ENCODE measurements at places on chromosomes 11 and 22.

- DNase-seq, result no peak
Measured at GRCh38 chr11:35107861-35108260, 31.1 kb upstream of the CD44 start.

GRCh38 chr11:59463190-59463641, 6.5 kb downstream of the OR4D6 start:
- DNase-seq, result no peak

GRCh38 chr22:39616781-39617180, 46.2 kb downstream of the CACNA1I start:
- DNase-seq, result no peak

GRCh38 chr11:102809971-102810370, 12.0 kb upstream of the MMP1 start:
- DNase-seq, result no peak

DNA sequence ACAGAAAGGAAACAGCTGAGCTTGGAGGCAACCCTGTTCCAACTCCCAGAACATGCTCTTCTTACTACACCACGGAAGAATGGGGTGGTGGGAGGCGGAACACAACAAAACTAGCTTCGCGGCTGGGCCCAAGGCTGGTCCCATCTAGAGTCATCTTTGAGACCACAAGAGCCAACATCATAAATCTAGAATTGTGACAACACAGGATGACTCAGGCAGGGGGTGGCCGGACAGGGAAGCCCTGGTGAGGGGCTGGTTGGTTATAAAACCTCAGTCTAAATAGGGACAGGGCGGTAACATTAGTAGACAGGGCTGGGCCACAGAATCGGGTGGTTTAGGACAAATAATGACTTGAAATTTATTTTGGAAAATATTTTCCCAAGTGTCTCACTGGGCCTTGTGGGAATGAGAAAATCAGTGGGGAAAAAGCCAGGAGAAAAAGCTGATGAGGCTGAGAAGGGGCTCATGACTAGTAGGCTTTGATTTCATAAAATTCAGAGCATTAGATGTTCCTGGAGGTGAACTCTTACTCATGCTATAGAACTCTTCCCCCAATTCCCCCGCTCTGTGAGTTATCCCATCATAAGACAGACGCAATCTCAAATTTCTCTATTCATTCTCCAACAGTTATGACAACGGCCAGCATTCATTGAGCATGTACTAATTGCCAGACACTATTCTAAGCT, 151.8 kb upstream of the TIMP3 start:
- no peak for DNase-seq

DNA sequence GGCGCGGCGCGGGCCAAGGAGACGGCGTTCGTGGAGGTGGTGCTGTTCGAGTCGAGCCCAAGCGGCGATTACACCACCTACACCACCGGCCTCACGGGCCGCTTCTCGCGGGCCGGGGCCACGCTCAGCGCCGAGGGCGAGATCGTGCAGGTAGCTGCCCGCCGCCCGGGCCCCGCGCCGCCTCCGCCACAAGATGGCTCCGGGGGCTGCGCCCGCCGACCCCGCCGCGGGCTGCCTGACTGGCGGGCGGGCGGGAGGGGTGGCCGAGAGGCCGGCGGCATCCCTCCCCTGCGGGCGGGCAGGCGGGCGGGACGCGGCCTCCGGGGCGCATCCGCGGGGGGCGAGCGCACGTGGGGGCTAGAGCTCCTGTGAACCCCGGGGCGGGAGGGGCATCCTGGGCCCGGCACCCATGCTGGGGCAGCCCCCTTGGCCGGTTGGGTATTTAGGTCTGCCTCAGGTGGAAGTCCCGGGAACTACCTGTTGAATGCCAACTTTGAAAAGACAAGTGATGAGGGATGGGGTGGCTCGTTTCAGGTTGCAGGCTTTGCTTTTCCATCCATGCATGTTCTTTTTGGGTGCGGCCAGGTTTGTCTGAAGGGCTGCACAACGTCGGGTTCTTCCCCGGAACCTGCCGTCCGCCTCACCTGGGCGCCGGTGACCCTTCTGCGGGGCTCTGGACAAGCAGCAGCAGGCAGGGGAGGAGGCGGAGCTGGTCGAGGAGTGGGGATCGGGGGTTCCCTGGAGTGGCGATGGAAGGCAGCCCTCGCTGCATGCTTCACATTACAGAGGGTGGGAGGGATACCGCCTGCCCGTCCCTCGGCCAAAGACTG, 760 bp downstream of the ZNRF3 start:
- peak; percentile 11 for DNase-seq

- DNase-seq, result no peak
Measured at GRCh38 chr22:17472932-17473331, 90.4 kb upstream of the SLC25A18 start.

DNA sequence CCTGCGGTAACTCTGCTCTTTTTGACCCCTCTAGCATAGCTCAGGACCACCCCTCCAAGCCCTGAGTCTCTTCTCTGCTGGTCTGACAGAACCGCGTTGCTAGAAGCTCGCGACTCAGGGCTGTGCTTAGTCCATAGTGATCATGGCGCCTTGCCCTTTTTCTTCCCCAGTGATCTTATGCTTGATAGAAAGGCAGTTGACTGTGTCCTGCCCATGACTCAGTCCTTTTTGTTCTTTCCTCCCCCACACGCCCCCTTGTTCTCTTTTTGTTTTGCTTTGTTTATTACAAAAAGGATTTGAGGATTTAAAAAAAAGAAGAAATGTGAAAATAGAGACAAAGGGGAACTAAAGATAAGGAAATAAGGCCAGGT, 17.5 kb downstream of the IL17RA start:
- DNase-seq, result no peak

DNA sequence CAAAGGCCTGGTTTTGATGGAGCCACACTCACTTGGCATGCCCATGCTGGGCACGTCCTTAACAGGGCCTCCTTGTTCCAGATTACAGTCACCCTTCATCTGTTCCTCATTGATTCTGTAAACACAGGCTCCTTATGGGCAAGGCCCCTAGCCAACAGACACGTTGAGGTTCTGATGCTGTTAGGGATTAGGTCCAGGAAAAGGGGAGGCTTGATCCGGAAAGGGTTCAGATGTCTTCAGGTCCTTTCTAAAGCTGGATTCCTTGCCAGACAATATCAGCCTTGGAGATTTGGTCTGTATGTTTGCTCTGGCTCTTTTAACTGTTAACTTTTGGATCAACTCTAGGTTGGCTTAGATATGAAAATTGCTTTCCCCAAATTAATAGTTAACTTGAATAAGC, 46.9 kb upstream of the PRSS23 start:
- DNase-seq, result no peak

DNA sequence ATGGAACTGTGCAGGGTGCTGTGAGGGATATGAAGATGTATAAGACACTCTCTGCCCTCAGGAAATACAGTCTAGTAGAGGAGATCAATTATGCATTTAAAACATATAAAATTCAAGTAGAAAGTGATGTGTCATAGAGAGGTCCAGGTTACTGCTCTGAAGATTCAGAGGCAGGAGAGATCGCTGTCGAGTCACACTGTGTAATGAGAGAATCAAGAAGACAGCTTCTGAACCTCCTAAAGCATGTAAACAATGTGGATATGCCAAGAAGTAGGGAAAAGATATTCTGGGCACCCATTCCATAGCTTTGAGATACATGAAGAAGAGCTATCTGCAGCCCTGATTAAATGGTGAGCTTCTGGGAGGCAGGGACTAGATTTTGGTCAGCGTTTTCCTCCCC, 16.7 kb downstream of the SSH3 start:
- no peak for DNase-seq

GRCh38 chr11:1112351-1113191, 37.9 kb downstream of the MUC2 start:
- no peak for DNase-seq

DNA sequence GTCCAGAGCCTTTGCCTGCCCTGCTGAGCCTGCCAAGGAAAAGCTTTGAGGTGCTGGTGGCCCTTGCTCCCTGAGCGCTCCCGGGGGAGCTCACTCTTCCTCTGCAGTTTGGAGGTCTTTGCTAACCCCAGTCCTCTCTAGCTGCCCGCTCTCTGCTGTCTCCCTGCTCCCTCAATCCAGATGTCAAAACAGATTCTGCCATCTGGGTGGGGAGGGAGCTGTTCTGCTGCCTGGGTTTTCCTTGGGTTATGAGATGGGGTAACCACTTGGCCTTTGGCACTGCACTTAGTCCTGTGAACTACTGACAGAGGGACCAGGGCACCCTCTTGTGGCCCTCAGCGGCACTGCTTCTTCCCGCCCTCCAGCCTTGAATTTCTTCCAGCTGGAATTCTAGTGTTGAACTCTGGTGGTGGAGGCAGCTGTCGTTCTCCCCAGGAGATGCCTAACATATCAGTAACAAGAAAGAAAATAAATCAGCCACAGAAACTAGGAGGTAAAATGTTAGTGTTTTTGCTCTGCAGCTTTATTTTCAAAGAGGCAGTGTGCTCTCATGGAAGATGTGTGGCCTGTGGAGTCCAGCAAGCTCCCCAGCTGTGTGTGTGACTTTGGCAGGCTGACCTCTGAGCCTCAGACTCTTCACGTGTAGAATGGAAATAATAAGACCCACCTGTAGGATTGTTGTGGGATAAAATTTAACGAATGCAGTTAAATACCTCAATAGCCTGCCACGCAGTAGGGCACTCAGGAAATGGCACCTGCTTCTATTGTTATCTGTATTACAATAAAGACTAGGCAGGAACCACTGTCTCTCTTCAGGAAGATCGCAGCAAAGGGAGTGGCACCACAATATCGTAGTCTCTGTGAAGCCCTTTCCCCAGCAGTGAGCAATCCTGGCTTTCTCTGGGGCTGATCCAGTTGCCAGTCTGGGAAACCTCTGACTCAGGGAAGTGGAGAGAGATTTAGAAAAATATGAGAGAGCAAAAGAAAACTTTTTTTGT, 23.4 kb downstream of the ARFGAP2 start:
- peak; percentile 21 for DNase-seq

DNA sequence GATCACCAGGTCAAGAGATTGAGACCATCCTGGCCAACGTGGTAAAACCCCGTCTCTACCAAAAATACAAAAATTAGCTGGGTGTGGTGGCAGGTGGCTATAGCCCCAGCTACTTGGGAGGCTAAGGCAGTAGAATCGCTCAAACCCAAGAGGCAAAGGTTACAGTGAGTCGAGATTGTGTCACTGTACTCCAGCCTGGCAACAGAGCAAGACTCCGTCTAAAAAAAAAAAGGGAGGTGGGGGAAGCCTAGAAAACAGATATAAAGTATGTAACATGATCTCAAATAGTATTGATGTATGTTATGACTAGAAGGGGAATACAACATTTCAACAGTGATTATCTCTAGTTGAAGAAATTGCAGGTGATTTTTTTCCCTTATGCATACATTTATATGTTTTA, 61.4 kb downstream of the SLC1A2 start:
- no peak for DNase-seq

- DNase-seq, result no peak
Measured at GRCh38 chr11:104060820-104061219, 24.4 kb downstream of the DDI1 start.

DNA sequence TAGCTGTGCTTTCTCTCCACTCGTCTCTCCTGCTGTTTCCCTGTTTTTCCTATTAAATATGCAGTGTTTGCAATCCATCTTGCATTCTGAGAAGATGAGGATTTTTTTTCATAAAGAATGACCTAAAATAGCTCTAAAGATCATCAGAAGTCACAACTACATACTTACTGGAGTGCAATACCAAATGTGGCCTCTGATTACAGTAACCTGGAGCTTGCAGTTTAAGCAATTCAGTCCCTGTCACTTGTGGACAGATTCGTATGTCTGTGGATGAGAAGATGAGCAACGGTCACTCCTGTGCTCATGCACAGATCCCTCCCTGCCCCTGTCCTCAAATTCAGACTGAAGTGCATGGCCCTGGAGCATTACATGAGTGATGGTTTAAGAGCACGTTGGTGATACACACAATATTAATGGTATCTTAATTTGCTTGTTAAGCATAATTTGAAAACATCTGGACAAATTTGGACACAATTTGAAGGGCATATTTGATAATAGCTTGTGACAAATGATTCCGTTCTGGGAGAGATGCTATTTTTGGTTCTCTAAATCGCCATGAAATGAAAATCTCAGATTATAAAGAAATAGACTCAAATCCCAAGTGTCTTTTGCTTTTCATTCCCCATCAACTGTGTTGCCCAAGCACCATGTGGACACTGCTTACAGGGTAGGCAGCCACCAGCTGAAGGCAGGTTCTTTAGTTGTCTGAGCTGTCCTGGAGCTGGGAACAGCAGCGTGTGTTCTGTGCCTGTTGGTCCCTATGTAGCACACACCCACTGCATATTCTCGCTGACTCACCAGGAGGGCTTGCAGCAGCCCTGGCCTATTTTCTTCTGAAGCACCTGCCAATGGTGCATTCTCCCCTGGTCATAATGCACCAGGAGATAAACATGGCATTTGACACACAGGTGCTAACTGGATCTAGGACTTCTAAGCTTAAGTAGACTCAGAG, 32.6 kb upstream of the PRAME start:
- DNase-seq, result no peak

Measured in activated effector memory CD4-positive, alpha-beta T cell treated with Interleukin-2 at 50 U/mL for 16 hours (primary cell).